ENCODE measurements at places on chromosomes 16 and 17. TPM values are rescaled to one million over a fixed set of nuclear protein-coding genes. Genes with fewer than 3 reads are reported as not detected.
A peak's percentile ranks its signal among the peaks of the same experiment; 100 is the strongest.

GRCh38 chr17:47879028-47879585 lies 16.9 kb upstream of the SP2 start:
- peaks cover 40% of the 10 kb centered on the region for H3K4me1 ChIP-seq
- H3K4me3 ChIP-seq, result no peak overlapping the region
- no peak overlapping the region for H3K27ac ChIP-seq
- peak; percentile 37 for DNase-seq
- no peaks in the 10 kb centered on the region for H3K27me3 ChIP-seq

Gene KRTAP4-6
- not detected for total RNA-seq

Gene ZG16
- 0.04 TPM for total RNA-seq

DNA sequence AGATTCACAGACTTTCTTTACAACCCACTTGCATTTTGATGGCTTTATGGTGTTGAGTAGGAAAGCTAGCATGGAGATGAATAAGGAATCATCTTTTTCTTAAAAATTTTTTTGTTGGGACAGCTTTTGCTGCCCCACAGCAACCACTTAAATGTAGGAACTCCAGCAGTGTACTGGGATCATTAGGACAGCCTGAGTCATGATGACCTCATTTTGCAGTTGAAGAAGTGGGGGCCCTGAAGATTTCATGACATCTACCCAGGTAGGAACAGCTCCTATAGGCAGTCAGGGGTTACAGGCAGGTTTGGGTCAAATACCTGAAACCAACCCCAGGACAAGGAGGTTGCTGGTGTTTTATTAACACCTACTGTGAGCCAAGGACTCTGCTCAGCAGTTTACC lies 2.1 kb downstream of the METTL22 start:
- DNase-seq, result peak; percentile 13
- peaks cover 3% of the 10 kb centered on the region for H3K27me3 ChIP-seq
- peaks cover 41% of the 10 kb centered on the region for H3K36me3 ChIP-seq
- no peak overlapping the region for H3K27ac ChIP-seq

Gene ICAM2
- total RNA-seq, result 65.4 TPM

Gene LDHD
- 0.83 TPM for total RNA-seq

Gene ODAD4
- total RNA-seq, result 0.11 TPM

Gene HAS3
- total RNA-seq, result 0.38 TPM

GRCh38 chr17:4945944-4946280 lies 2.4 kb downstream of the PFN1 start:
- peak overlapping the region; percentile 97 for H3K4me3 ChIP-seq
- H3K27ac ChIP-seq, result peak overlapping the region; percentile 98
- no peak for DNase-seq
- peaks cover 65% of the 10 kb centered on the region for H3K36me3 ChIP-seq

- no peaks in the 10 kb centered on the region for H3K4me1 ChIP-seq
- no peak for DNase-seq
- no peaks in the 10 kb centered on the region for H3K36me3 ChIP-seq
- H3K4me3 ChIP-seq, result no peak overlapping the region
- H3K27me3 ChIP-seq, result no peaks in the 10 kb centered on the region
- no peak overlapping the region for H3K27ac ChIP-seq
Measured at GRCh38 chr17:6166492-6167179, 96.5 kb downstream of the WSCD1 start.

GRCh38 chr16:12323007-12323758 lies 346.6 kb downstream of the SNX29 start:
- DNase-seq, result no peak
- H3K36me3 ChIP-seq, result no peaks in the 10 kb centered on the region
- H3K4me3 ChIP-seq, result no peak overlapping the region
- H3K27ac ChIP-seq, result no peak overlapping the region
- no peaks in the 10 kb centered on the region for H3K4me1 ChIP-seq

GRCh38 chr16:1906055-1906845 lies 12.0 kb downstream of the HS3ST6 start:
- DNase-seq, result no peak
- H3K4me1 ChIP-seq, result no peaks in the 10 kb centered on the region
- no peak overlapping the region for H3K27ac ChIP-seq
- no peaks in the 10 kb centered on the region for H3K36me3 ChIP-seq
- H3K27me3 ChIP-seq, result peaks cover 35% of the 10 kb centered on the region
- no peak overlapping the region for H3K4me3 ChIP-seq

DNA sequence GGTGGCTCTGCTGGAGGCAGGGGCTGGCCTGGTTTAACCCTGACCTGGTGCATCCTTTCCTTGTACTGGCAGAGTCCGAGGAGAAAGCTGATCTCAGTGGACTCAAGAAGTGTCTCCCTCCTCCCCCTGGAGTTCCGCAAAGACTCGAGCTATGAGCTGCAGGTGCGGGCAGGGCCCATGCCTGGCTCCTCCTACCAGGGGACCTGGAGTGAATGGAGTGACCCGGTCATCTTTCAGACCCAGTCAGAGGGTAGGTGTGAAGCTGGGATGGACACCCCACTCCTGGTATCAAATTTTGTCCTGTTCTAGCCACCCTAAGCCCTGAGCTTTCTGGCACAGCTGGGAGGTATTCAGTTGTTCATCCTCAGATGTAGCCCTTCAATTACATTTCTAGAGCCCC lies 42.5 kb downstream of the IL21R start:
- H3K4me3 ChIP-seq, result no peak overlapping the region
- H3K36me3 ChIP-seq, result no peaks in the 10 kb centered on the region
- no peak overlapping the region for H3K27ac ChIP-seq
- no peaks in the 10 kb centered on the region for H3K4me1 ChIP-seq

Gene NKD1
- total RNA-seq, result 0.22 TPM

Gene ELP5
- 61.1 TPM for total RNA-seq

GRCh38 chr16:81541314-81541713 lies 96.7 kb downstream of the CMIP start:
- no peaks in the 10 kb centered on the region for H3K27me3 ChIP-seq
- no peaks in the 10 kb centered on the region for H3K4me1 ChIP-seq
- H3K4me3 ChIP-seq, result no peak overlapping the region
- H3K36me3 ChIP-seq, result peaks cover 3% of the 10 kb centered on the region
- DNase-seq, result no peak
- no peak overlapping the region for H3K27ac ChIP-seq

GRCh38 chr16:29834079-29834478 lies 13.8 kb downstream of the MVP start:
- H3K36me3 ChIP-seq, result no peaks in the 10 kb centered on the region
- peaks cover 2% of the 10 kb centered on the region for H3K27me3 ChIP-seq
- no peak overlapping the region for H3K27ac ChIP-seq

GRCh38 chr17:22517716-22518115 lies 825.4 kb downstream of the KCNJ18 start:
- no peaks in the 10 kb centered on the region for H3K27me3 ChIP-seq
- DNase-seq, result peak; percentile 14
- H3K4me3 ChIP-seq, result no peak overlapping the region
- H3K36me3 ChIP-seq, result no peaks in the 10 kb centered on the region
- H3K27ac ChIP-seq, result no peak overlapping the region

- H3K4me3 ChIP-seq, result no peak overlapping the region
- DNase-seq, result no peak
- H3K36me3 ChIP-seq, result no peaks in the 10 kb centered on the region
- H3K4me1 ChIP-seq, result no peaks in the 10 kb centered on the region
Measured at GRCh38 chr17:19424934-19425868, 14.2 kb downstream of the RNF112 start.

Gene RGS11
- not detected for total RNA-seq

Gene MYH1
- total RNA-seq, result not detected

GRCh38 chr16:28546626-28547025 lies 7.1 kb upstream of the SGF29 start:
- H3K36me3 ChIP-seq, result no peaks in the 10 kb centered on the region
- no peak overlapping the region for H3K4me3 ChIP-seq
- no peak overlapping the region for H3K27ac ChIP-seq
- H3K27me3 ChIP-seq, result peaks cover 21% of the 10 kb centered on the region
- no peak for DNase-seq

Gene SNX11
- 18.0 TPM for total RNA-seq

DNA sequence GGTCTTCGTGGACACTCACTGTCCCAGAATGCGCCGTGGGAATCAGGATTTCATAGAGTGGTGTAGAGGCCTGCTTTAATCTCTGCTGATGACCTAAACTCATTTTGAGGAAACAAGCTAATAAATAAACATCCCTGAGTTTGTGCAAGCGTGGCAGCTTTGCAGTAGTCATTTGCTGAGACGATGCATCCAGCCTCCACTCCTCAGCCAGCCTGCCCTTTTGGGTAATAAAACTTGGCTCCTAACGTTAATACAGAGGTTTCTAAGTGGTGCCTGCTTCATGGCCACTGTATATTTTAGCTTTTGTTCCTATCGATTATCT lies 1.3 kb downstream of the DGKE start:
- H3K36me3 ChIP-seq, result peaks cover 28% of the 10 kb centered on the region
- no peak overlapping the region for H3K27ac ChIP-seq
- H3K27me3 ChIP-seq, result no peaks in the 10 kb centered on the region
- H3K4me3 ChIP-seq, result peak overlapping the region; percentile 75
- DNase-seq, result peak; percentile 17

GRCh38 chr17:81278831-81279230 lies 16.3 kb downstream of the SLC38A10 start:
- no peak overlapping the region for H3K27ac ChIP-seq
- H3K36me3 ChIP-seq, result peaks cover 66% of the 10 kb centered on the region
- no peaks in the 10 kb centered on the region for H3K27me3 ChIP-seq
- no peak for DNase-seq

Data from K562 (cell line).